ENCODE measurements at places on chromosomes 5 and 9.

GRCh38 chr9:114028646-114029045 lies 49.5 kb downstream of the AMBP start:
- no peaks in the 10 kb centered on the region for H3K27me3 ChIP-seq
- H3K4me1 ChIP-seq = no peaks in the 10 kb centered on the region
- no peak overlapping the region for H3K4me3 ChIP-seq

GRCh38 chr5:145752534-145752933 lies 82.6 kb downstream of the PRELID2 start:
- no peaks in the 10 kb centered on the region for H3K4me1 ChIP-seq
- no peak overlapping the region for H3K4me3 ChIP-seq
- H3K27me3 ChIP-seq = no peaks in the 10 kb centered on the region
- H3K27ac ChIP-seq = no peak overlapping the region
- no peak for DNase-seq
- H3K36me3 ChIP-seq = no peaks in the 10 kb centered on the region

DNA sequence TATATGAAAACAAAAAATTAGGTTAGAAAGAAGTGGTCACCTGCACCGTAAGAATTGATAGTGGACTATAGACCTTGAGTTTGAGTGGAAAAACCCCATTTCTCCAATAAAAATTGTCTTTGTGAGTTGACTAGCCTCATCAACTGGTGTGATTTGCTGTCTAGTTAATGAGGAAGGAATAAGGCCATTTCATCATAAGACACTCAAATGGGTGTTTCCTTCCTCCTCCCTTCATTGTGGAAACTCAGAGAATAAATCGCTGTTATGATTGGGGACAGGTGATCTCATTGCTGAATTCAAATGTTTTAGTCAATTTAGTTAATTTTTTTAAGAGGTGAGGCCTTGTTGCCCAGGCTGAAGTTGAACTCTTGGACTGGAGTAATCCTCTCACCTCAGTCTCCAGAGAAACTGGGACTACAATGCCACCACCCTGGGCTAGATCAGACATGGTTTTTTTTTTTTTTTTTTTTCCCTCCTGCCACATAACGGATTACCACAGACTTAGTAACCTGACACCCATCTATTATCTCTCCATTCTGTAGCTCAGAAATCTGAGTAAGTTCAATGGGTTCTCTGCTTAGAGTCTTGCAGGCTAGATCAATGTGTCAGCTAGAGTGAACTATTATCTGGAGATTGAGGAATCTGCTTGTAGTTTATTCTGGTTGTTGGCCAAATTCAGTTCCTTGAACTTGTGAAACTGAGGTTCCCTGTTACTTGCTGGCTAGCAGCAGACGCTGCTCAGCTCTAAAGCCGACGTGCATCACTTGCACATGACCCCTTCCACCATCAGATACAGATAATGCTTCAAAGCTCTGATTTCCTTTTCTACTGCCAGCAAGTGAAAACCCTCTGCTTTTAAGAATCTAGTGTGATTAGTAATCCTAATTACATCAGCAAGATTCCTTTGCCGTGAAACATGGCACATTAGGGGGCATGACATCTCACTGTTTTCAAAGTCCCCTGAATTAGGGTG lies 663.8 kb upstream of the CDH9 start:
- peak overlapping the region; percentile 76 for H3K27ac ChIP-seq
- H3K27me3 ChIP-seq = no peaks in the 10 kb centered on the region
- peak; percentile 75 for DNase-seq
- no peak overlapping the region for H3K4me3 ChIP-seq
- peaks cover 5% of the 10 kb centered on the region for H3K4me1 ChIP-seq

DNA sequence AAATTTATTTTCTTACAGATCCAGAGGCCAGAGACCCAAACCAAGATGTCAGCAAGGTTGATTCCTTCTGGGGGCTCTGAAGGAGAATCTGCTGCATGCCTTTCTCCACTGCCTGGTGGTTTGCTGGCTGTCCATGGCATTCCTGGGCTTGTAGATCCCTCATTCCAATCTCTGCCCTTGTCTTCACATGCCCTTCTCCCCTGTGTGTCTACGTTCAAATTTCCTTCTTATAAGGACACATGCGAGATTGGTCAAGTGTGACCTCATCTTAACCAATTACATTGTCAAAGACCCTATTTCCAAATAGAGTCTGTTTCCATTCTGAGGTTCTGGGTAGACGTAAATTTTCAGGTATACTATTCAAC lies 84.5 kb upstream of the RAI14 start:
- H3K27ac ChIP-seq = no peak overlapping the region
- no peak overlapping the region for H3K4me3 ChIP-seq
- H3K36me3 ChIP-seq = no peaks in the 10 kb centered on the region
- H3K27me3 ChIP-seq = no peaks in the 10 kb centered on the region

- H3K4me1 ChIP-seq = peaks cover 11% of the 10 kb centered on the region
- DNase-seq = peak; percentile 16
- no peak overlapping the region for H3K4me3 ChIP-seq
- no peak overlapping the region for H3K27ac ChIP-seq
- H3K36me3 ChIP-seq = no peaks in the 10 kb centered on the region
- H3K27me3 ChIP-seq = no peaks in the 10 kb centered on the region
These were observed 2.1 kb downstream of the BRINP1 start for GRCh38 chr9:119366909-119367682.

- DNase-seq = peak; percentile 21
- no peaks in the 10 kb centered on the region for H3K36me3 ChIP-seq
- H3K27ac ChIP-seq = no peak overlapping the region
- H3K4me1 ChIP-seq = no peaks in the 10 kb centered on the region
- H3K4me3 ChIP-seq = no peak overlapping the region
These were observed 84.6 kb downstream of the MAST4 start for GRCh38 chr5:66680804-66681203.
